Stimulated activated CD8-positive, alpha-beta memory T cell treated with anti-CD3 and anti-CD28 coated beads, Interleukin-4, amount 100 ng/mL, for 1 hour (primary cell): ENCODE measurements at places on chromosomes 7 and 10.

DNA sequence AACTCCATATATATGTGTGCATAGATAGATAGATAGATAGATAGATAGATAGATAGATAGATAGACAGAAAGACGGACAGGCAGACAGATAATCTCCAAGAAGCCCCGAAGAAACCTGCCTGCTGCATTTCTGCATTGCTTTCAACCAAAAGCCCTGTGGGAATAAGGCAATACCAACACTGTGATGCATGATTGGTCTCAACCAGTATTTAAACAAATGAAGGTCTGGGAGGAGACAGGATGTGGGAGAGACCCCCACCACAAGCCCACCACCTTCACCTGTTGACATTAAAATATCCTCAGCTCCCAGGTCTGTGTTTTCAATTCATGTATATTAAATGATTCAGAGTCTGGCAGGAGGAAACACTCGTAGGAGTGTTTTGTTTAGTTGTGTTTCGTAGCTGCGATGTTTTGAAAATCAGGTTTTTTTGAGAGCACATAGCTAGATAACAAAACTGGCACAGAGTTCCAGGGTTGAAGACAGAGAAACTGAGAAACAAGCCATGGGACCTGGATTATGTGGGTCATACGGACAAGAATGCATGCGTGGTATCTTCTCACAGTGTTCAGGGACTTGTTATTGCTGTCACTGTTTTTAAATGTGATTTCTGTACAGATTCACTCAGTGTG is 200.7 kb upstream of the AHR start:
- DNase-seq, result no peak

DNA sequence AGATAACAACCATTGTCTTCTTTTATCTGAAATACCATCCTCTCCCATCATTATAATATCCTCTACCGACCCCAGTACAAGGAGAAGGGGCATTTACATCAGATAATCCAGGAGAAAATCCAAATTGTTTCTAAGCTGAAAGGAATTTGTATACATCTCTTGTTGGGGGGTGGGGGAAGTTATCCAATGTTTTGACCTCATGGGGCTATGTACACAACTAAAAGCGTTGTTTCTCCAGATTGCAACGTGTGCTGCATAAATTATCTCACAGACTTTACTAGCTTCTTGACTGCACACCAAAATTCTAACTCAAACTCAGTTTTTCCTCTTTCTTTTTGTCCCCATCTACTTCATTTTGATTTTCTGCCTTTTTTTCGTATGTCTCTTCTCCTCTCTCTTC is 156.7 kb downstream of the TWIST1 start:
- no peak for DNase-seq

DNA sequence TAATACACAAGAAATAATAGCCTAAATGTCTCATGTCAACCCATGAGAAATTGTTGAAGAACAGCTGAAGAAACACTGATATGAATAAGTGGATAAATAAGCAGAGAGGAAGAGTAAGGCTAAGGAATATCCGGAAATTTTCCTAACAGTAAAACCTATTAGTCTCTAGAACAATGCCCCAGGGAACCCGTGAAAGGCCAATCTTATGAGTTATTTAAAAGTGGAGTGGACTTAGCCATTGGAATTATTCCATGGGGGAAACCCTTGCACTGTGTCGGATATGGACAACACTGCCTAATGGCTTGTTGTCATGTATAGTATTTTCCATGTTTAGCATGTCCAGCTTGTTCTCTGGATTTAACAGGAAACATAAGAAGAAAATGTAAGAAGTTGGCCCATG is 217.2 kb upstream of the PLXNA4 start:
- DNase-seq, result no peak

DNA sequence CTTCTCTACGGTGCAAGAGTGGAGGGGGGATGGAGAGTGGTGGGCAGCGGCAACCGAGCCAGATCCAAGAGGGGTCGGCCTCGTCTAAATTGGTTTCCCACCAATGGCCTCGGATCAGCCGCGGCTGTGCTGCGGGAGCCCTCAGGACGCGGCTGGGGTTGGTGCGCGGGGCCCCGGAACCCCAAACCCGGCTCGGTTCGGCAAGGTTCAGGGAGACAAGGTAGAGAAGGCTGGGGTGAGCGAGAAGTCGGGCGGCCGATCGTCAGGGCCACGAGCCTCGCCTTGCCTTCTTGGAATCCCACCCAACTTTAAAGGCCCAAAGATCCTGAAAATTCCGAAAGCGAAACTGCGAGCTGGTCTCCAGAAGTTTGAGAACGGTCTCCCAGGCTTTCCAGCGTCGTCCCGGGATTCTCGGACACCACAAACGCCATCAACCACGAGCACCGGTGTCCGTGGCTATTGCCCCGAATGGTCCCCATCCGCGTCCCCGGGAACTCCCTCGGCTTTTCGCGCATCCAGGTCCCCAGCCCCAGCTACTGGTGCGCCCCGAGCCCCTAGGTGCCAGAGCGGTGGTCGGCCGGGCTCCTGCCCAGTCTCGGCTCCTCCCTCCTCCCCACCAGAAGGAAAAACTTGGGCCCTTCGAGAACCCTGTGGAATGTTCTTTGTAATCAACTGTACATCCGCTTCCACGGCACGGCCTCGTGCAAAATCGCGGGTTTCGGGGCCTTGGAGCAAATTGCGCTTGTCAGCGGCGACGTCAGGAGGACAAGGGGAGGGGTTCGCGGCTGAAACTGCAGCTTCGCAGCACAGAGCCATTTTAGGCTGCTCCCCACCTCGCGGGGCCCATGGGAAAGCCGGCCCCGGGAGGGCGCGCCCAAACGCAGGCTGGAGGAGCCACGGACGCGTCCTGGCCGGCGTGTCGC is 3.2 kb downstream of the SFMBT2 start:
- no peak for DNase-seq

DNA sequence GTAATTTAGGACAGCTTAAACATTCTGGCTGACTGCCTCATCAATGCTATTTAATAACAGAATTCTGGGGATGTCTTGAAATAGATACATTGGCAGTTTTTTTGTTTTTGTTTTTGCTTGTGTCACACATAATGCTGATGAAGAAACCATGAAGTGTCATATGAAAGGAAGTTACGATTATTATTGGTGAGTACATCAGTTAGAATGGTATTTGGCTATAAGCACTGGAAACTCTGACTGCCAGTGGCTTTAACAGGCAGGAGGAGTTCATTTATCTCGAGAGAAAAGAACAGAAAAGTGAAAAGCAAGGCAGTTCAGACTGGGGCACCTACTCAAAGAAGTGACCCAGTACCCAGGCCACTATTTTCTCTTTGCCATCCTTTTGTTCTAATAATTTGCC is 18.1 kb downstream of the LSM8 start:
- DNase-seq, result no peak
